Motor neuron (in vitro differentiated cells): ENCODE measurements at places on chromosomes 5 and 9. TPM values are rescaled to one million over a fixed set of nuclear protein-coding genes. Genes with fewer than 3 reads are reported as not detected.

GRCh38 chr5:81829242-81829641, 78.3 kb upstream of the SSBP2 start:
- no peak for ATAC-seq

The PCDHB2 gene
- total RNA-seq: 12.5 and 13.3 TPM in 2 replicates

DNA sequence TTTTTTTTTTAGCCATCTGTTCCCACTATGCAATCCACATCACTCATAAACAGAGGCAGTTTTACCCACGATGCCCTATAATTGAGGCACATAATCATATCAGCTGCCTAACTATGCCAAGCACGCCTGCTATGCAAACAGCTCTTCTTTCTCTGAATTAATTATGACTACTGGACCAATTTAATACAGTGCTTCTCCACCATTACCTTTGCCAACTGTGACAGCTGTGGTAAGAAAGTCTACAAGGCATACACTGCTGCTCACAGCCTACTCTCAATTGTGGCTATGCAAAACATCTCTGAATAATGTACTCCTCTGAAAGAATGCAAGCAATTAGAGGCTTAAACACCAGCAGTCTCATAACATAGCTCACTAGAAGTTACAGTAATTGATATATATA, 97.1 kb downstream of the DTWD2 start:
- ATAC-seq: peak; percentile 79

The HSD17B4 gene
- 84.2 and 84.6 TPM in 2 replicates for total RNA-seq

The FCN2 gene
- total RNA-seq: not detected in 2 replicates
